Forelimb muscle (tissue), 1 donor: ENCODE measurements at places on chromosomes 2 and 18. TPM values are rescaled to one million over a fixed set of nuclear protein-coding genes. Genes with fewer than 3 reads are reported as not detected.

DNA sequence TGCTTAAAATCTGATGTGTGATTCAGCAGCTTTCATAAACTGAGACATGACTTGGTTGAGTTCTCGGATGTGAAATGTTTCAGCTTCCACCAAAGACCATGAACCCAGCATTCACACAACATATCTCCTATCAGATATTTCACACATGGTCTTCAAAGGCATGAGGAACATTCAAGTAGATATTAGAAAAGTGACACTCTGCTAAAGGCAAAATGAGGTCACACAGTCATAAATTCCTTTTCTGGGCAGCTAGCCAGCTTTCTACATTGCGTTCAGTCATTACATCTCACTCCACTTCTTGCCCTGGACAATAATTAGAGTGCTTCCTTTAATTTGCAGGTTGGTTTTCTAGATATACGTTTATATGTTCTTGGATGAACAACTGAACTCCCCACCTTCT lies 96.7 kb downstream of the GAREM1 start:
- DNase-seq = no peak

- no peak for DNase-seq
Measured at GRCh38 chr18:61823595-61823994, 69.2 kb downstream of the RNF152 start.

DNA sequence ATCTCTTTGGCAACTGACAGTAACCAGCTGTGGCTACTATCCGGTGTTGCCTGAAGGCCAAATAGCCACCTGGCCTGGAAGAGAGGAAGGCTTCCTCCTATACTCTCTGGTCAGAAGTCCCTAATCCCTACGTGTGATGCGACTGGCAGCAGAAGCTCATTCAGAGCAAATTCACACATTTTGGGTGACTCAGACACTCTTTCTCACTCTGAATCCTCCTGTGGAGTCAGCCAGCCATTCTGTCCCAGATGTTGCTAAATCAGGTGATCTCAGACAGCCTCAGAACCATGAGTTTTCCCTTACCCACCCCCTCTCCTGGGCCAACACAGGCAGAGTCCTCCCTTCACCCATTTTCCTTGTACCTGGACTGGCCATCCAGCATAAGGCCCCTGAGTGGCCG lies 34.7 kb downstream of the CFAP53 start:
- DNase-seq = no peak

DNA sequence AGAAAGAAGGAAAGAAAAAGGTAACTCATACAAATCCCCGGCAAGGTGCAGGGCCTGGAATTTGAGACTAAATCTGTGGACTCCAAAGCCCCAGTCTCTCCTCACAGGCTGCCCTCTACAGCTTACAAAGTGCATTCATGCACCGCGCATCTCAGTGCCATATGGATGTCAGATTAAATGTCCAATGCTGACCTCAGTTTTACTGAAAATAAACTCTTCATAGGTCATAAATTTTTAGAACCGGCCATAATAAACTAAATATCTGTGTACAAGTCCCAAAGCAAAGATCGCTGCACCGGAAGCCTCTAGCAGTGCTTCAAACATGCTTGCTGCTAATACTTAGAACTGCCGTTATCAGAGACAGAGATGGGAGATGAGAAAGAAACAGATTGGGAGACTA lies 17.7 kb downstream of the ST6GAL2 start:
- no peak for DNase-seq

DNA sequence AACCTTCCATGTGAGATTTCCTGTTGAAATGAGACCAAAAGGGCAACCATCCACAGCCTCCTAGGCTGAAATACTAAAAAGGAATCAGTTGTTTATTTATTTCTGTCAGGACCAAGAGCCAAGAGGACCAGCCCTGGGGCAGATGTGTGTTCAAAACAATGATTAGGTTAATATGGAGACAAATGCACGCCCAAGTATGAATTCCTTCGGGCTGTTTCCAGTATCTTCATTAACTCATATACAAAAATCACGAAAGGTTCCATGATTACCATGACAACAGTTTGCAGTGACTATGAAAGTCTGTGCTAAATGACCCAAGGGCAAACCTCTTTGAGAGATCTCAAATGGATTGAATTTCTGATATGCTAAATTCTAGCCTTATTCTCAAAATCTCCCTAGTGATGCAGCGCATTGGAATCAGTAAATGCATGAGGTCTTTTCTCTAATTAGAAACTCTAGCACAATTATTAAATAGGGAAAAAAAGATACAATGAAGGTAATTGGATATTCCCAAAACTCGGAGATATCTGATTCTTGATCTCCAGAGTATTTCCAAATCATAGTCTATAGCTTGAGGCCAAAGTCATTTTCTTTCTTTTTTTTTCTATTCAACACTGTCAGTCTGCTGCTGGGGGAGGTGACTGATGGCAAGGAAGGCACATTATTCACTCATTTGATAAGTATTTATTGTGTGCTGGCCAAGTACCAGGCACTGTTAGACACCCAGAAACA lies 35.6 kb downstream of the VIT start:
- peak; percentile 74 for DNase-seq

DNA sequence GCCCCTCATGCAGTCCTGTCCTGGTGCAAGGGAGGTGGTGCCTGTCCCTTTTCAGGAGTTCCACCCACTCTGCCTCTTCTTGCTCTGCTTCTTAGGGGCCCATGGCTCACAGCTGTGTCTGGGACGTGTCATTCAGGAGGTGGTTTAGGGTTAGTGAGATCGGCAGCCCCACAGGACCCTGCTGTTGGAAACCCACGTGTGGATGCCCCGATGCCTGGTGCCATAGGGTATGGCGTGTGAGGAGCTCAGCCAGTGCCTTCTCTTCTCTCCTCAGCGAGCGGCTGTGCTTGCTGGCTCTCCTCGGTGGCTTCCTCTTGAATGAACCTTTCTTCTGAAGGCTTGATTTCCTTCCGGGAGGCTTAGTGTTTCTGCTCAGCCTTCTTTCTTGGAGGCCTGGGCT lies 55.2 kb downstream of the LDLRAD4 start:
- no peak for DNase-seq

- no peak for DNase-seq
Measured at GRCh38 chr2:195307751-195308150, 349.3 kb upstream of the SLC39A10 start.

DNA sequence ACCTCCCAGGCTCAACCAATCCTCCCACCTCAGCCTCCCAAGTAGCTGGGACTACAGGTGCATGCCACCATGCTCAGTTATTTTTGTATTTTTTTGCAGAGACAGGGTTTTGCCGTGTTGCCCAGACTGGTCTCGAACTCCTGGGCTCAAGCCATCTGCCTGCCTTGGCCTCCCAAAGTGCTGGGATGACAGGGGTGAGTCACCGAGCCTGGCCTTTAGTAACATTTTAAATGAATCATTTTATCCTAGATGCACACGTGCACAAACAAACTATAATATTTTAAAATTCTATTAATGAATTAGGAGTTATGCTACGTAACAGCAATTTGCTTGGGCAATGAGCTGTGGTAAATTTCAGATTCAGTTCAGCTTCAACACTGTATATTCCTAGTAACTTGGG lies 862.5 kb upstream of the ID2 start:
- DNase-seq = no peak

DNA sequence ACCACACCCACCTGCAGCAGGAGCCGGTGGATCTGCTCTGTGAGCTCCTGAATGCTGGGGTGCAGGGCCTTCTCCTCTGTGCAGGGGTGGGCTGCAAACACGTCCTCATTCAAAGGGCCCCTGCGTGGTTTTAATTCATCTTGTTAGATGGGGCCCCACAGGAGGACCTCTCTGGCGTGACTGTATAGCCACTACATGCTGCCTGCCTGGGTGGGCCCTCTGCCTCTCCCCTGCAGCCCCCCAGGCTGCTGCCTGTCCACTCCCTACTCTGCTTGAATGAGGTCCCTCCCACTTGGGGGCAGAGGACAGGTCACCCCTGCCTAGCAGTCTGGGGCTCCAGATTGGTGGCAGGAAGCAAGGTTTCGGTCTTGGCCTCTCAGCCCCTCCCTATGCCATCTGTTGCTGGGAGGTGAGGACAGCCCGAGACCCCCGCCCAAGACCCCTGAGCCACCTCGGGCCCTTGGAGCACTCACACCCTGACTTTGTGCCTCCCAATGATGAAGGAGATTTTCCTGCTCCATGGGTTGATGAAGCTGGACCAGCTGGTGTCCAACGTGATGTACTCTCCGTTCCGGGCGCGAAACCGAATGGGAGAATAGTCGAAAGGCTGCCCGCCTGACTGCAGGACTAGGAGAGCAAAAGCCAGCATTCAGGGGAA lies 22.0 kb upstream of the HES6 start:
- no peak for DNase-seq

DNA sequence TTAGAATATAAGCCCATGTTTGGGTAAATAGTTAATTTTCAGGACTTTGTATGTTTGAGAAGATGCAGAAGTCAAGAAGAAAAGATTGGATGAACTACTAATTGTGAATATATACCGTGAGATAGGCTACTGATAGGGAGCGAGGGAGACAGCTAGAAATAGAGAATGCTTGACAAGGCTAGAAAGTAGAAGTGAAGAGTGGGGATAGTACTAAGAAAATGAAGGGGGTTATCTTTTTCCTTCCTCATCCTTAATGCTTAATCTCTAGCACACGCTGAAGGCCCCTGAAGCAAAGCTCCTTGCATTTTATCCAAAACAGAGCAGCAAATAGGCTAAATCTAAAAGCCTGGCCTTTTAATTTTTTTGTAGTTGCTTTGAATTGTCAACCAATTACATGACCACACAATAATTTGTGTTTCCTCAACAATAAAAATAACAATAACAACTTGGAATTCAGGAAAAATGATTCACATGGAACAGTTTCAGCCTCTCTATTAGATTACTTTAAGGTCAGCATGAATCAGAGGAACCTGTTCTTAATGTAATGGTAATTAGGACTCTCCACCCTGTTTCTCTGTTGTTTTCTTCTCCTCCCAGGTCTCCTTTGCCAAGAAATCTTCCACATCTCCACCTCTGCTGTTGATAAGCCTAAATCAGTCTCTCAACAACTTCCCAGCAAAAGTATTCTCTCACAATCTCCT lies 1071.3 kb upstream of the ZEB2 start:
- no peak for DNase-seq

DNA sequence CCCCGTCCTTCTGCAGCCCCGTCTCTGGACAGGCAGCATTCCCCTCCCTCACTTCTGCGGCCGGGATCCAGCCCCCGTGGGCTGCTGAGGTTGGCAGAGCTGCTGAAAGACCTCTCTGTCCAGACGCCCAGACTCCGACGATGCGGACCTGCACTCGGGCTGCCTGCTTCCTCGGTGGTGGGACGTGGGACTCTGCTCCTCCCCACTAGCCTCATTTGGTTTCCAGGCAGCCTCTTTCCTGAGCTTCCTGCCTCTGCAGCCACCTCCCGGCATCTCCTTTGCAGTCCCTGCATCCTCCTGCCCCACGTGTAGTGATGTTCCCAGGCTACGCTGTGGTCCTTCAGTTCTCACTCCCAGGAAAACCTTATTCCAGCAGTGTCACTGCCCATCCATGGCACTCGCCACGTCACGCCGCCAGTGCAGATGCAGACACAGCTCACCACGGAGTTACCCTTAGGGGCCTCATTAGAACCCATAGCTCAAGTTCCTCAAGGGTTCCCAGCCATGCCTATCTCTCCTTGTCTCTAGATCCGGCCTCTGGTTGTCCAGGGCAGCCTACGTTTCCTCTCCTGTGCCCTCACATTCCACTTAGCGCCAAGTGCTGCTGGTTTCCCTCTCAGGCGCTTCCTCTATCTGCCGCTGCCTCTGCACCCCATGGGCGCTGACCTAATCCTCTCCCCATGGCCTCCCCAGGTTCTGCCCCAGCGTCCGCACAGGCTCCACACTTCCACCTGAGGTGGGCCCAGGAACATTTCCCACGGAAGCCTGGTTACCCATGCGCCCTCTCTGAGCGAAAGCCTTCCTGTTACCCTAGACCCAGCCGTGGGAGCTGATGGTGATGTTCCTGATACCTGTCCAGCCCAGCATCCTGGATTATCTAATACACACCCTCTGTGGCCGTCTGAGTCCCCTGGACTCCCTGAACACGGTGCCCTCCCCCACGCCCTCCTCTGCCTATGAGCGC lies 318.3 kb upstream of the MYT1L start:
- DNase-seq = no peak

- no peak for DNase-seq
Measured at GRCh38 chr2:42721898-42722297, 42.0 kb downstream of the OXER1 start.

DNA sequence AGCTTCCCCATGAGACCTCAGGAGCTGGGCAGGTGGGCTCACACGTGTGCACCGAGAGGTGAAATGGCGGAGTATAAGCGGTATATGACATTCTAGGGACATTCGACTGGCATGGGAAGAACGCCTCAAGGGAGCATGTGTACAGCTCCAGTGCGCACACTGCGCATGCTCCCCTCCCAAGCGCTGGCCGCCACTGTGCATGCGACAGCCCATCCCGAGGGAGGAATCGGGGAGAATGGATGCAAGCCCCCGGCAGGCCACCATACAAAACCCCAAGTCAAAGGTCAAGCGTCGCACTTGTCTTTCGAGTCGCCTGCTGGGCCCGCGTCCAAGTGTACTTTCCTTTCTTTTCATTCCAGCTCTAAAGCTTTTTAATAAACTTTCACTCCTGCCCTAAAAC lies 103.4 kb upstream of the ODC1 start:
- DNase-seq = no peak

GRCh38 chr2:231167745-231168459 lies 30.5 kb upstream of the ARMC9 start:
- DNase-seq = no peak

- DNase-seq = no peak
Measured at GRCh38 chr2:170052151-170052550, 125.8 kb upstream of the MYO3B start.

- no peak for DNase-seq
Measured at GRCh38 chr2:204110338-204110741, 173.8 kb downstream of the ICOS start.

DNA sequence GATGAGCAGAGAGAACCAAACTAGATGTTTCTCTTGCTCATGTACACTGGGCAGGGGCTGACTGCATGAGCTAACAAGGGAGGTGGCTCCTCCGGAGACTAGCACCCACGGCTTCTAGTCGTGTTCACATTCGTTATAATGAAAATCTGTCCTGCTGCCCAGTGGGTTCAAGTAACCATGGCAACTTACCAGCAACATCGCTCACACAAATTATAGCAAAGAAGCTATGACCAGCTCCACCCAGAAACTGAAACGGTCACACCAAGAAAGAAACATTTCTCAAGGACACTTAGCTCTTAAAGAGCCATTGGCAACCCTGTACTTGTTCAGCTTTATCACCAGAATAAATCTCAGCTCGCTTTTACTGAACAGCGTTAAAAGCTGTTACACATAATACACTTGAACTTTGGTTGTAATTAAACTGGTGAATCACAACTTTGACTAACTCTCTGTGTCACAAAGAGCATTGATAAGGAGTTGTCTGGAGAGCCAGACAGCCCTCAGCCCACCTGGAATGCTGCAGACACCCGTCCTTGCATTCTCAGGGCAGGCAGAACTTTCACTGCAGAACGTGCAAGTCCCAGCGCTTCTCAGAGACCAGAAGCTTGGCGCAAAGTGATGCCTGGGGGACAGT lies 141.2 kb downstream of the PID1 start:
- DNase-seq = no peak

NAT8 gene
- 0.29 TPM for polyA plus RNA-seq

KYNU gene
- polyA plus RNA-seq = 0.67 TPM

C18orf54 gene
- 9.1 TPM for polyA plus RNA-seq

BCL2 gene
- 13.1 TPM for polyA plus RNA-seq

GCG gene
- 15.6 TPM for polyA plus RNA-seq

SPRED2 gene
- 27.9 TPM for polyA plus RNA-seq
